Chondrocyte (in vitro differentiated cells): ENCODE measurements at places on chromosomes 7 and 10. TPM values are rescaled to one million over a fixed set of nuclear protein-coding genes. Genes with fewer than 3 reads are reported as not detected.

GRCh38 chr7:80379034-80379982, 132.6 kb downstream of the GNAT3 start:
- H3K4me1 ChIP-seq: peaks cover 21% of the 10 kb centered on the region
- no peak overlapping the region for H3K27ac ChIP-seq
- no peak overlapping the region for H3K4me3 ChIP-seq

GRCh38 chr10:62380016-62380415, 5.8 kb downstream of the ZNF365 start:
- H3K4me3 ChIP-seq: no peak overlapping the region
- peaks cover 3% of the 10 kb centered on the region for H3K36me3 ChIP-seq
- H3K4me1 ChIP-seq: peaks cover 52% of the 10 kb centered on the region
- H3K27me3 ChIP-seq: no peaks in the 10 kb centered on the region
- no peak for DNase-seq
- no peak overlapping the region for H3K27ac ChIP-seq

DNA sequence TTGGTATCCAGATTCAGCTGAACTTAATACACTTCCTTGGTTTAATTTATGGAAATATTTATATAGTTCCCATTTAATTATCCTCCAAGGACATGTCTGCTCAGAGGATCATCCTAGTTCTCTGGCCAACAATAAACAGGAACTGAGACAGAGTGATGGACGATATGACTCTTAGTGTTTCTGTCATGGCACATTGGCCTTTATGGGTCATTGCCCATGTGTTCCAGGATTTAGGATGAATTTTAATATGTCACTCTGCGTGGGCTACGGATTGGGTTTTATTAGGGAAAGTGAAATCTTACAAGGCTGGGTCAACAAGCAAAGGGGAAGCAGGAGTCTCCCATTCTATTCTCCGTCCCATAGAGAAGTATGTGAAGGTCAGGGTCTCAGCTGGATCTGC, 18.8 kb upstream of the TNPO3 start:
- H3K4me3 ChIP-seq: no peak overlapping the region
- no peak overlapping the region for H3K27ac ChIP-seq
- peaks cover 9% of the 10 kb centered on the region for H3K27me3 ChIP-seq
- H3K4me1 ChIP-seq: no peaks in the 10 kb centered on the region

The SRI gene
- total RNA-seq: 87.3 to 99.9 TPM (median 98.8 TPM) in 3 replicates

DNA sequence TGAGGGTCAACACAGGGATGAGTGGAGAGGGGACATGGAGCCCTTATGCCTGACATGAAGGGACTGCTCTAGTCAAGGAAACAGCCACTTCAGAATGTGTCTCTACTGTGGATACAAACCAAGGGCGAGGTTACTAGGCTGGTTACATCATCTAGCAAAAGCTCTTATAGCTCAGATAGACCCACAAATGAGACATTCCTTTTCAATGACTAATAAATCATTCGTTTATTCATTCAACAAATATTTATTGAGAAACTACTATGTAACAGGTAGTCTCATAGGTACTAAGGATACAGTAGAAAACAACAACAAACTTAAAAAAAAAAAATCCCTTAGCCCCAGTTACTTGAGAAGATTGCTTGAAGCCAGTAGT, 219.5 kb downstream of the KIAA1217 start:
- peaks cover 14% of the 10 kb centered on the region for H3K4me1 ChIP-seq
- no peak overlapping the region for H3K27ac ChIP-seq
- H3K27me3 ChIP-seq: no peaks in the 10 kb centered on the region
- no peak overlapping the region for H3K4me3 ChIP-seq

The CALML3 gene
- not detected in 3 replicates for total RNA-seq

The CALCR gene
- 0.10 to 0.20 TPM in 2 of 3 replicates, not detected in the other for total RNA-seq

The NCF1 gene
- total RNA-seq: not detected in 3 replicates

GRCh38 chr10:10967581-10968256, 50.0 kb upstream of the CELF2 start:
- H3K4me1 ChIP-seq: no peaks in the 10 kb centered on the region
- no peaks in the 10 kb centered on the region for H3K27me3 ChIP-seq
- H3K36me3 ChIP-seq: no peaks in the 10 kb centered on the region
- DNase-seq: no peak
- no peak overlapping the region for H3K4me3 ChIP-seq

DNA sequence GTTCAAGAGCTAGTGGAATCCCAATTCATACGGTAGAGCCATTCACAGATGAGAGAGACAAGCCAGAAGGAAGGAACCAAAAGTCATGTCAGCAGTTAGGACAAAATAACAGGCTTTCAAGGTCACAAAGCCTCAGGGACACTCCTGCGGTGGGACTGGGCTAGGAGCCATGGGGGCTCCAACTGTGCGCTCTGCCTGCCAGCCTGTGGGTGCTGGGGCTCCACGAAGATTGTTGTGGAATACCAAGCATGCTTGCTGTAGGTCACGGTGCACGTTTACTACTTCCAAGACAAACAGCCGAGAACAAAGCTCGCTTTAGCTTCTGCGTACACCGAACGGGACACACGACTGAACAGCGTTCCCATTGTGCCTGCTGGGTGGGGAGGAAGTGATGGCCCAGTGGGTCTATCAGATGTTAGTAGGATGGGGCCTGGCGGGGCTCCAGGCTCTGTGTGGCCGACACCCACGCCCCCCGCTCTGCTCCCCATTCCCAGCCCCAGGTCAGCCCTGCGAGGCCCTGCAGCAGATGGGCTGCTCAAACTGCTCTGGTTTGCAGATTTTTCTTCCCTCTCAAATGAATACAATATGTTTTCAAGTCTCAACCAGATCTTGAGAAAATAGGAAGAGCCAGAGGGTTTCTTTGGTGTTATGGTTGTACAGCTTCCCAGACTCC, 158.9 kb downstream of the EGFR start:
- peaks cover 20% of the 10 kb centered on the region for H3K36me3 ChIP-seq
- peak overlapping the region; percentile 72 for H3K27ac ChIP-seq
- H3K4me1 ChIP-seq: peaks cover 43% of the 10 kb centered on the region
- no peak for DNase-seq
- no peaks in the 10 kb centered on the region for H3K27me3 ChIP-seq
- peak overlapping the region; percentile 27 for H3K4me3 ChIP-seq

DNA sequence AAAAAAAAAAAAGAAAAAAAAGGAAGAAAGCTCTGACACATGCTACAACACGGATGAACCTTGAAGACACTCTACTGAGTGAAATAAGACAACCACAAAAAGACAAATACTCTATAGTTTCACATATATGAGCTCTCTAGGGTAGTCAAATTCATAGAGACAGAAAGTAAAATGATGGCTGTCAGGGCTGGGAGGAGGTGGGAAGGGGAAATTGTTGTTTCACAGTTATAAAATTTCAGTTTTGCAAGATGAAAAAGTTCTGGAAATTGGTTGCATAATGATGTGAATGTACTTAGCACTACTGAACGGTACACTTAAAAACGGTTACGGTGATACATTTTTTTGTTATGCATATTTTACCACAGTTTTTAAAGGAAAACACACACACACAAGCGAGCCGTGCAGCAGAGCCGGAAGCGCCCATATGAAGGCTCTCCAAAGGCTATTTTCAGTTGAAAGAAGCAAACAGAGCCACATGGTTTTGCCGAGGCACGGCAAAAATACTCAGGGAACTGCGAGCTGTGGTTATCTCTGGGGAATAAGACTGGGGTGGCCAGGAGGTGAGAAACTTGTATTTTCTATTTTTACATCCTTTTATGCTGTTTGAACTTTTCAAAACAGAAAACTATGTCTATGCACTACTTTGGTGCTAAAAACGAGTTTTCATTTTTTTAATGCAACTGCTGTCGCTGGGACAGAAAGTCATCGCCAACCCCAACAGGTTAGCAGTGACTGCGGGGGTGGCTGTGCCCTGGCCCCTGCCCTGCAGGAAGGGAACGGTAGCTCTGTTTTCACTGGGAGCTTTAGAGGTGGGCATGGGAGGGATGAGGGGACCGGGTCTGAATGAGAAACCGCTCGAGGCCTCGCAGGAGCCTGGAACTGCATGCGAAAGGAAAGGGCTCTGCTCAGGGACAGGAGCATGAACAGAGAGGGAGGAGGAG, 132.9 kb downstream of the OAT start:
- peak; percentile 55 for DNase-seq
- peaks cover 5% of the 10 kb centered on the region for H3K27me3 ChIP-seq
- peaks cover 16% of the 10 kb centered on the region for H3K4me1 ChIP-seq
- H3K4me3 ChIP-seq: peak overlapping the region; percentile 35
- H3K36me3 ChIP-seq: no peaks in the 10 kb centered on the region

- no peaks in the 10 kb centered on the region for H3K36me3 ChIP-seq
- peaks cover 30% of the 10 kb centered on the region for H3K27me3 ChIP-seq
- no peak for DNase-seq
- no peak overlapping the region for H3K4me3 ChIP-seq
- H3K4me1 ChIP-seq: peaks cover 13% of the 10 kb centered on the region
These were observed 17.7 kb upstream of the CFAP46 start for GRCh38 chr10:132960071-132960472.

The UBTD1 gene
- 29.3 to 38.2 TPM (median 38.2 TPM) in 3 replicates for total RNA-seq

DNA sequence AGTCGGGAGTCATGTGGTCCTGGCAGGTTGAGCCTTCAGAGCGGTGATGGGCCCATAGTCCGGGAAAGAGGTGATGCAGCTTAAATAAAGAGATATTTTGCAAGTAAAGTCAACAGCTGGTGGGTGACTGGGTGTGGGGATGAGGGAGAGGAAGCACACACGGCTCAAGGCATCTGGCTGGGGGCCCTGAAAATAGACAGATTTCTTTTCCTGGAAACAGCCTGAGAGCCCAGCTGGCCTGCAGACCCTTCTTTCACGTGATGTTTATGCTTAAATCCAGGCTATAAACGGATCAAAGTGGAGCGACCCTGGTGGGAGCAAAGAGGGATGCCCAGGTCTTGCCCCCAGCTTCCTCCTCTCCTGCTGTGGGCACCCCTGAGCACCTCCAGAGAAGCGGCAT, 149.1 kb downstream of the TEX36 start:
- no peak for DNase-seq
- no peaks in the 10 kb centered on the region for H3K36me3 ChIP-seq
- peaks cover 3% of the 10 kb centered on the region for H3K4me1 ChIP-seq

GRCh38 chr7:37310327-37311080, 138.2 kb downstream of the ELMO1 start:
- no peak for DNase-seq
- no peaks in the 10 kb centered on the region for H3K36me3 ChIP-seq
- H3K27ac ChIP-seq: no peak overlapping the region
- no peak overlapping the region for H3K4me3 ChIP-seq
- peaks cover 3% of the 10 kb centered on the region for H3K27me3 ChIP-seq
- peaks cover 5% of the 10 kb centered on the region for H3K4me1 ChIP-seq

The TAF3 gene
- 6.2 to 8.6 TPM (median 7.2 TPM) in 3 replicates for total RNA-seq

DNA sequence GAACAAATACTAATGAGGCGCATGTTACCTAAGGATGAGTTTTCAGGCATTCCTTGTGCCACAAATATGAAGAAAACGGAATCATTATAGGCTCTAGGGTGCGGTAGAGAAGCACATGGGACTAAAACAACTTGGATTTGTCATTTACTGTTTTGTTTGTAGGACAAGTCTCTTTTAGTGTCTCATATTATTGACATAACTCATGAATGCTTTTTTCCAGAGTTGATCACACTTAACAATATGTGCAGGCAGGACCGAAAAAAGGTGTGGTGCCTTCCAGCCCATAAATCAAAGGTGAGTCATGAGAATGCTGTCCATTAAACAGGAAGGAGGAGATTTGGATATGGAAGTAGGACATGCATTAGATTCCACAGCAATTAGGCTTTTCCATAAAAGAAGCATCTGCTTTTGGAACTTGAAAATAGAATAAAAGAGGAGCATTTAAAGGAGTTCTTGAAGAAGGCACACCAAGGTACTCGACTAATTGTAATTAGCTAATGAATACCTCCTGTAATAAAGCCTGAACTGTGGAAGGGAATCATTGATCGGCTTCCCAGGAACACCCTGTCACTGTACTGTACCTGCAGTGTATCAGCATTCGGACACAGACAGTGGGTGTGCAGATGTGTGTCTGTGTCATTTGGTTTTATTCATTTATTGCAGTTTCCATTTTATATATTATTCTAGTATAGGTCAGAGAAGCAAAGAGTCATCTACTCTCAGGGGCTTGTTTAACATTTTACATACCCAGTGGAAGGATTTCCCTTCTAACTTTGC, 119.7 kb upstream of the KLF14 start:
- no peak overlapping the region for H3K27ac ChIP-seq
- no peak for DNase-seq
- peaks cover 27% of the 10 kb centered on the region for H3K36me3 ChIP-seq
- H3K27me3 ChIP-seq: no peaks in the 10 kb centered on the region
- no peak overlapping the region for H3K4me3 ChIP-seq

GRCh38 chr7:101838837-101839483, 21.5 kb downstream of the CUX1 start:
- no peak overlapping the region for H3K4me3 ChIP-seq
- H3K4me1 ChIP-seq: no peaks in the 10 kb centered on the region
- H3K27ac ChIP-seq: no peak overlapping the region
- no peak for DNase-seq

- no peak for DNase-seq
- H3K4me1 ChIP-seq: no peaks in the 10 kb centered on the region
- H3K4me3 ChIP-seq: no peak overlapping the region
- H3K27me3 ChIP-seq: peaks cover 15% of the 10 kb centered on the region
These were observed 31.1 kb upstream of the FBXW4 start for GRCh38 chr10:101726115-101726387.

GRCh38 chr10:1273372-1274105, 217.4 kb downstream of the WDR37 start:
- DNase-seq: no peak
- no peak overlapping the region for H3K4me3 ChIP-seq
- H3K27me3 ChIP-seq: no peaks in the 10 kb centered on the region
- H3K4me1 ChIP-seq: peaks cover 32% of the 10 kb centered on the region
- H3K36me3 ChIP-seq: peaks cover 5% of the 10 kb centered on the region

The MMP21 gene
- total RNA-seq: not detected in 3 replicates
